ENCODE measurements at places on chromosomes 12 and 14.
A peak's percentile ranks its signal among the peaks of the same experiment; 100 is the strongest.

- no peak for DNase-seq
Observed at GRCh38 chr14:78346747-78347146, 176.6 kb downstream of the NRXN3 start.

DNA sequence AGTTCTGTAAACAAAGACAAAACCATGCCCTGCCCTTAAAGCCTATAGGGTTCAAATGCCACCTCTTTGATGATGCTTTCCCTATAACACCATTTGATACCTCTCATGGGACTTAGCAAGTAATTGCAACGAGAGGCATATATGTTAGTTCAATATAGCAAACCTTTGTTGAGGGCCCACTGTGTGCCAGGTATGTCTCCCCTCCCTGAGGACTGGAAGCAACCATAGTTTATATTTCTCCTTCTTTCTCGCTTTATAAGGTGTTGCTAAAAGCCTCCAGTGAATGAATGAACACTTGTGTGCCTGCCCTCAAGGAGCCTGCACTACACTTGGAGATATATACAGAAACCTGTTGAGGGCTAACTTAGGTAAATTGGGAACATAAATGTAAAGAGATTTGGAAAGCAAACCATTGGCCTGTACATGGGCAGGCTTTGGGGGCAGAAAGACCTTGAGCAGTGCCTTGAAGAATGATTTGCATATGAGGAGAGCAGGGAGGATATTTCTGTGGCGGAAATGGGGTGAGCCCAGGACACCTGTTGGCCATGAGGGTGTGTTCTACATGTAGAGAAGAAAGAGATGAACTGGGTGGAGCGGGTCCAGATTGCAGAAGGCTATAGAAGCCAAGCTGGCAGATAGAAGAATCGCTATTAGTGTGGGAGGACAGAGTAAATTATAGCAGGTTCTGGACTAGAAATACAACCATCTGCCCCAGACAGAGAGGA lies 1.8 kb upstream of the CKAP4 start:
- DNase-seq: no peak

DNA sequence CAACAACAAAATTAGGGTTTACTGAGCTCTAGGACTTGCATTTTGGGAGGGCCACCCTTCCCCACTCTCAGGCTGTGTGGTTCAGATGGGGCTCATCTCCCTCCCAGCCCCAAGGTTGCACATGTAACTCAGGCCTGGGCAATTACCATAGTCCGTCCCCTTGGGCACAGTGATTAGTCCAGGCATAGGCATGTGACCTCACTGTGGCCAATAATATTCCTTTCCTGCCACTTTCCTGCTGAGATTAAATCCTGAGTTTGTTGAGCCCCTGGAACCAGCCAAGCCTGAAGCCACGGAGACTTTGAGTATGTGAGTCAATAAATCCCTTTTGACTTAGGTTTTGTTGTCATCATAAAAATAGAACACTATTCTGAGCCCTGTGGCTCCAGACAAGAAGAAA lies 113.0 kb downstream of the AACS start:
- no peak for DNase-seq

DNA sequence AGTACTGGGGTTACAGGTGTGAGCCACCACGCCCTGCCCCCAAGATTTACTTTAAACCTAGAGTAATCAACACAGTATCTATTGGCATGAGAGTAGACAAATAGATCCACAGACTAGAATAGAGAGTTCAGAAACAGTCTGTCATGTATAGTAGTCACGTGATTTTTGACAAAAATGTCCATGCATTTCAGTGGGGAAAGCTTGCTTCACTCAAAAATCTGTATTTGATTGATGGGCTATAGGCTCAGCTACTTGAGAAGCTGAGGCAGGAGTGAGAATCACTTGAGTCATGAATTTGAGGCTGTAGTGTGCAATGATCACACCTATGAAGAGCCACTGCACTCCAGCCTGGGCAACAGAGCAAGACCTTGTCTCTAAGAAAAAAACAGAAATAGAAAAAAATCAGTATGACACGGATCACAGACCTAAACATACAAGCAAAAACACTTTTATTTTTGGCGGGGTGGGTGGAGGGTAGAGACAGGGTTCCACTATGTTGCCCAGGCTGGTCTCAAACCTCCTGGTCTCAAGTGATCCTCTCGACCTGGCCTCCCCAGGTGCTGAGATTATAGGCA lies 7.6 kb upstream of the ORAI1 start:
- no peak for DNase-seq

- DNase-seq: no peak
Observed at GRCh38 chr12:67006610-67007009, 262.5 kb upstream of the CAND1 start.

GRCh38 chr14:37251775-37252174 lies 54.0 kb downstream of the MIPOL1 start:
- DNase-seq: no peak

DNA sequence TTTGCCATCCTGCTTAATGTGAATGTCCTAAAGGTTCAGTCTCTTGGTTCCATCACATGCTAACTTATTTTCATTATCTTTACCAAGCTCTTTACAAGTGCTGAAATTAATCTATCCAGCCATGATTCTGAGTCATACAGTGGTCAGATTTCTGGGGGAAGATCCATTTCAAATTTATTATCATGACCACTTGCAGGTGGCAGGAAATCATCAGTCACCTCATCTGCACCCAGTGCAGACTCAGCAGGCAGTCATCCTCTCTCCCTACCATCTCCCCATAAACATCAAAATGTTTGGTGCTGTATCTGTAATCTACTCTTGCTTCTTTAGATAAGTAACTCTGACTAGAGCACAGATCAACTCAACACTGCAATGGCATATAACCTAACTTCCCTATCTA lies 23.5 kb downstream of the ATG14 start:
- no peak for DNase-seq

DNA sequence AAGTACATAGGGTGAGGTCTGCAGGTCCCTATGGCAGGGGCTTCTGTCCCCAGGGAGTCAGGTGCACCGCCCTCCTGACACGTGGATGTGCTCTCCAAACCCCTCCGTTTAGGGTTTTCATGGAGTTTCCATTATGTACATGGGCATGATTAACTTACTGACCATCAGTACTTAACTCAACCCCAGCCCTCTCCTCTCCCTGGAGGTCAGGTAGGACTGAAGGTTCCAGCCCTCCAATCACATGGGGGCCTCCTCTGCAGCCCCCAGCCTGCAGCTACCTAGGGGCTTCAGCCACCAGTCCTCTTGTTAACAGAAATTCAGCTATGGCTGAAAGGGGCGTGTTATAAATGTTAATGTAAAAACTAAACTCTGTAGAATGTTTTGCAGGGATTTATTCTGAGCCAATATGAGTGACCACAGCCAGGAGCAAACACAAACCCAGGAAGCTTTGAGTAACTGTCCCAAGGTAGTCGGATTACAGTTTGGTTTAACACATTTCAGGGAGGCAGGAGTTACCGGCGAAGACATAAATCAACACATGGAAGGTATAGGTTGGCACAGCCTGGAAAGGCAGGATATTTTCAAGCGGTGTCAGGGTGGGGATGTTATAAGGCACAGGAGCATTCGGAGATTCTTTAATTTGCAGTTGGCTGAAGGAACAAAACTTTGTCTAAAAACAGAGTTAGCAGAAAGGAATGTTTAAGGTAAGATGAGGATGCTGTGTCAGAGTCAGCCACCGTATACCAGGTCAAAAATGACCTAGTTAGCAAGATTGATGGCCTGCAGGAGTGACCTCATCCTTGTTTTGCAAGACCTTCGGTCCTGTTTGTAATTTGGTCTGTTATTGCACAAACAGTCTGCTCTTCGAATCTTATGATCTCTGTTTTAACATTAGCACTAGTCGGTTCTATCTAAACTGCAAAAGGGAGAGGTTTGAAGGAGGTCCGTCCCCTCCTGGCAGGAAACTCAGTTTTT lies 75.2 kb downstream of the TNFAIP2 start:
- DNase-seq: no peak

GRCh38 chr12:28851781-28852180 lies 297.3 kb upstream of the FAR2 start:
- no peak for DNase-seq

DNA sequence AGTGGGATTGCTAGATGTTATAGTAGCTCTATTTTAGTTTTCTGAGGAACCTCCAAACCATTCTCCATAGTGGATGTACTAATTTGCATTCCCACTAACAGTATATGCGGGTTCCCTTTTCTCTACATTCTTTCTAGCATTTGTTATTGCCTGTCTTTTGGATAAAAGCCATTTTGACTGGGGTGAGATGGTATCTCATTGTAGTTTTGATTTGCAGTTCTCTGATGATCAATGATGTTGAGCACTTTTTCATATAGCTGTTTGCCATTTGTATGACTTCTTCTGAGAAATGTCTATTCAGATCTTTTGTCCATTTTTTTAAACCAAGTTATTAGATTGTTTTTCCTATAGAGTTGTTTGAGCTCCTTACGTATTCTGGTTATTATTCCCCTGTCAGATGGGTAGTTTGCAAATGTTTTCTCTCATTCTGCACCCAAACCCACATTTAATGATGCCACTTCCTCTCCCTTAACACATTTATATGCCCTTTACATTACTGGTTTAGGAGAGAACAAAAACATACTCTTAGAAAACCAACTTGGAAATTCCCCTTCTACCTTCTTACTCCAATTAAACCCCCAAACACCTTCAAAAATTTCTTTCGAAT lies 48.2 kb downstream of the NELL2 start:
- peak; percentile 42 for DNase-seq
